ENCODE measurements at places on chromosomes 11 and 22.

GRCh38 chr11:42012271-42012670 is 552.8 kb upstream of the LRRC4C start:
- DNase-seq, result no peak

DNA sequence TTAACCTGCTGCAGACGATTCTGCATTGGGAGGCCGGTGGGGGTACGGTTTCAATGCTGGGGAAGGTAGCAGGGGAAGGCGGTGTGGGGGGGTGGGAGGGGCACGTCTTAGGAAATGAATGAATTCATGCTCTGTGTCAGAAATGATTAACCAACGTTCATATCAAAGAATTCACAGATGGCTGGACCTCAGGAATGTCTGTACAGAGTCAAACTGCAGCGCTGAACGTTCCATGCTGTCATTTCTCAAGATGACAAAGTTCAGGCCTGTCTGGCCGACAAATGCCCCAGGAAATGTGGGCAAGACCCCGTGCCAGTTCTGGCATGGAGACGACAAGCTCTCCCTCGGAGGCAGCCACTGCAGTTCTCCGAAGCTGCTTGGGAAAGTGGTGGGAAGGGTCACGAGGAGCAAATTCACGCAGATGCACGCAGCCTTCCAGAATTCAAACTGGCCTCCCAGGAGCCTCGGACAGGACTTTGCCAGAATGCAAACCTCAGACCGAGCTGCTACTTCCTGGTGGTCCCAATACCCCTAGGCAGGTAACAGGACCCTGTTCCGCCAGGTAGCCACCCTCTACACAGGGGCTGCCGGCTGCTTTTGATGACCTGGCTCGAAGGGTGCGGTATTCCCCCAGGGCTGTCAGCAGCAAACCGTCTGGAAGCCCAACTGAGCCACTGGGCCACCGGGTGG is 81.5 kb downstream of the TRMU start:
- DNase-seq, result no peak

DNA sequence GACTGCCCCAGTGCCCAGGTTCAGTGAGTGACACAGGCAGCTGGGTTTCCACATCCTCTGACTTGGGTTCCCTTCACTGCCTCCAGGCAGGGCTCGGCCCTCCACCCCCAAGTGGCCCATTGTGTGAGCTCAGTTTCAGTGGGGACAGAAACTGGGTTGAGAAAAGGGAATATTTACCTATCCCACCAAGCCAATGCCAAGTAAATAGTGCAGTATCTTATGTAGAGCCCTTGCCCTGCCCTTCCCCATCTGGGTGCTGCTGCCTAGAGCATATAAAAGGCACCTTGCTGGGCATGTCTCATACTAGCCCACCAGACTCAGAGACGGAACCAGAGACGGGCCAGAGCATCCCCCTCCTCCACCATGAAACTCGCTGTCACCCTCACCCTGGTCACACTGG is at the start of gene SCGB1A1:
SCGB1A1 (plus strand) TSS at position 301 of the 400 bp plus-strand sequence; CDS start at position 364, 63 bp downstream.
- no peak for DNase-seq

- DNase-seq, result peak; percentile 83
These were observed 22.5 kb upstream of the SEPTIN5 start for GRCh38 chr22:19691721-19692341.

DNA sequence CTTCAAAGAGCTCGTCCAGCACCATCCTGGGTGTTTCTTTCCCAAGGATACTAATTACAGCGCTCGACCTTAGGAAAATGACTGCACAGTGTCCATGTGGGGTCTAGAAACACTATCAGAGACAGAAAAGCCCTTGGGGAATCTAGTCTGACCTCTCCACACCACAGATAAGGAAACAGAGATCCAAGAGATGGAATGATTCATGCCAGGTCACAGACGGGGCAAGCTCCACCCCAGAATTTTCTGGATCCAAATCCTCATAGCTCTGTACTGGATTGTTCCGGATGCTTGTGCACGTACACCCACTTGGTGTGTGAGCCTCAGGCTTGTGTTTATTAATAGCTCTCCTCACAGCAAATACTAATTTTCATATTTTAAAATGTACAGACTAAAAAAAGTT is 11.3 kb downstream of the ABTB2 start:
- DNase-seq, result no peak

GRCh38 chr11:44199298-44199697 is 103.8 kb downstream of the EXT2 start:
- DNase-seq, result no peak

DNA sequence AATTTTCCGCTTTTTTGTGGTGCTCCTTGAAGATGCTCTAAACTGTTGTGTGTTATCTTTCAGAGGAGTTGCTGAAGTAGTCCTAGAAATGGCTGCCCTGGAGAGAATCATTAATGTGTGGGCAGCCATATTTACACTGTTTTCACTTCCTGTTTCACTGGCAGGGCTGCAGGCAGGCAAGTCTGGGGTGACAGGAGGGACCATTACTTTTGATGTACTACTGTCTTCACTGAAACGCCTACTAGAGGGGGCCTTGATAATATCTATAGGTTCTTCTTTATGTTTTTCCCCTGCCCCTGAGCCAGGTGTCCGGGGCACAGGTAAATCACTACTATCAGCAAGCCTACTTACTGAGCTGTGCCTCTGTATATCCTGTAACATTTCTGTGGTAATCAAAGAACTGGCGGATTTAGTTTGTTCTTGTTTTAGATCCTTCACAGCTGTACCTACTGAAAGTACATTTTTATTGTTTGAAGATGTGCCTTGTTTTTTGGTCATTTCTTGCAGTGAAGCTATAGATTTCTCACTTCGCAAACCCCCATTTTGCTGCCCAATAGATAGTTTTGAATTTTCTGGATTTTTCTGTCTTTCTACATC is 39.7 kb downstream of the ACAT1 start:
- DNase-seq, result no peak

DNA sequence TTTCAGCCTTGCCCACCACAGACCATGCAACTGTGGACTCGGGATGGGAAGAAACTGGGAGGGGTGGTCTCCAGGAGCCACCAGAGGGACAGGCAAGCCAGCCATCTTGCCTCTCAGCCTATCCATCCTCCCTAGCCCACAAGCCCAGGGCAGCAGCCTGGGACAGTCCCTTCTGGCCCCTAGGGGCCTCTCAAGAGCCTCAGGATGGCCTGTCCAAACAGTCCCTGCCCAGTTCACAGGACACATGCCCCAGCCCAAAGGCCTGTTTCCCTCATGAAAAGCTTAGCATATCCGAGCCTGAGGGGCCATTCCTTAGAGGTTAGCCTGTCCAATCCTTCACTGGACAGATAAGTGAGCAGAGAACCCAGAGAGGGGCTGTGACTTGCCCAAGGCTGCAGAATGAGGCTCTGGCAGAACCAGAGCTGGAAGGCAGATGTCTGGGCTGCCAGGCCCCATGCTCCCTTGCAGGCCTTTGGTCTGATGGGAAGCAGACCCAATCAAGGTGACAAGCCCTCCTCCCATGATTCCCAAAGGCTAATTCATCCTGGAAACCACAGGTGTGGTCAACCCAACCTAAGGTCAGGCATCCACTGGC is 28.2 kb downstream of the LRRC10B start:
- no peak for DNase-seq

- no peak for DNase-seq
These were observed 311.9 kb downstream of the CTTN start for GRCh38 chr11:70710192-70710591.

DNA sequence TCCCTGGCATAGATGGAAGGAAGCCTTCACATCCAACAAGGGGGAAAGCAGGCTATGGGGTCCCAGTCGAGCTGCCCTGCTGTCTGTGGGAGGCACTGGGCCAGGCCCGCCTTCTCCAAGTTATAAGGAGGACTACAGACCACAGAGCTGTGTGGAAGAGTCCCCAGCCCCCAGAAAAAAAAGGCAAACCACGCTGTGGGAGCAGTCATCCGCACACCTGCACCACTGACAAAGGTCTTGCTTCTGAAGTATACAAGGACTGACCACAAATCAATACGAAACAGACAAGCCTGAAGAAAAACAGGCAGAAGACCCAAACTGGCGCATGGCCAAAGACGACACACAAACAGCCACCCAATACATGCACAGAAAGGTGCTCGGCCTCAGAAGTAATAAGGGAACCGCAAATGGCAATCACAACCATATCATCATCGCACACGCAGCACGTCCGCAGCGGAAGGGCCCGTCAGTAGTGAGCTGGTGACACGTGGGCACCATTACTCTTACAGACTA is 384.1 kb downstream of the CTTN start:
- DNase-seq, result no peak

- DNase-seq, result no peak
These were observed 68.2 kb upstream of the RRM1 start for GRCh38 chr11:4026389-4026788.

GRCh38 chr11:118052581-118053206 is 24.2 kb upstream of the TMPRSS4 start:
- no peak for DNase-seq

DNA sequence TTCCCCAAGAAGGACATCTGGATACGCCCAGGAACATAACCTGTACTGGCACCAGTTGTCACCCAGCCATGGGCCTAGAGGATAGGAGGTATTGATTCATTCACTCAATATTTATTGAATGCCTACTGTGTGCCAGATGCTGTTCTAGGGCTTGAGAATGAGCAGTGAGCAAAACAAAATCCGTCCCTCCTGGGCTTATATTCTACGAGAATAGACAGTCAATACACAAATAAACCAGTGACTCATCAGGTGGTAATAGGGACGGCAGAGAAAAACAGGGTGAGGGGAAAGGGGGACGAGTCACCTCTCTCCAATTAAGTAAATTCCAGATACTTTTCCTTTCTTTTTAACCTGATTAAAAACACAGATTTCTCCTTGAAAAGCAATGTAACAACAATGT is 103.5 kb downstream of the MICAL2 start:
- DNase-seq, result peak; percentile 18

GRCh38 chr11:74749965-74750296 is 1.3 kb downstream of the RNF169 start:
- DNase-seq, result no peak

DNA sequence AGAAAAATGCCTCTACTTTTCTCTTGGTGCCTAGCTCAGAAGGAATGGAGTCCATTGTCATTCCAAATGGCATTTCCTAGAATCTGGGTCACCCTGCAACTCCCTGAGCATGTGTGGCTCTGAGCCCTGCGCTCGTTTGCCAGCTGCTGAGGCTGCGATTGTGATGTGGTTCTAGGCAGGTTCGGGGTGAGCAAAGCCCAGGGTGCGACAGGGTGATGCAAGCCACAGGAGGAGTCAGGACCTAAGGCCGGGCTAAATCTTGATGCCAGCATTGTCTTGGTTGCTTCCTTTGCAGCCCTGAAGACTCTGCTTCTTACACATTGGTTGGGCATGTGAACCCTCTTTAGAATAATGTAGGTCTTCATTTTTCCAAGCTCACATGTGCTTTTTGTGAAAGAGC is 131.0 kb downstream of the MORC2 start:
- no peak for DNase-seq

- no peak for DNase-seq
These were observed at the start of gene OR2AG1 for GRCh38 chr11:6782720-6783119. TSS of gene OR2AG1 (plus strand) at chr11:6783020. CDS start at chr11:6785038, 2,018 bp downstream.

- DNase-seq, result no peak
These were observed 47.1 kb downstream of the ZNRF3 start for GRCh38 chr22:28930357-28931007.

- DNase-seq, result no peak
These were observed 187.3 kb upstream of the B3GAT1 start for GRCh38 chr11:134599299-134599771.

DNA sequence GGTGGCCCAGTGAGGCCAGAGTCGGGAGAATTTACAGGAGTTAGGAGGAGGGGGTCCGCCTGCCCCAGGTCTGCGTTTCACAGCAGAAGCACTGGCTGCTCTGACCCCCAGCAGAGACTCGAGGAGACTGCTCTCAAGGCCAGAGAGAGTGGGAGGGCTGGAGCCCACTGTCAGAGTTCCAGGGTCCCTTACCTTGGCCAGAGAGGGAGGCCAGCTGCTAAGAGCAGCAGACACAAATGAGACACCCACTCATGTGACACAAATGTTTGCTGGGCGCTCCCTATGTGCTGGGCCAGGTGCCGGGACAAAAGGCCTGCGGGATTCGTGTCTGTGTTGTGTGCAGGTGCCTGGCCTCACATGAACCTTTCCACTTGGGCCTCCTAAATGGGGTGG is 2.8 kb upstream of the TNFRSF13C start:
- DNase-seq, result no peak

DNA sequence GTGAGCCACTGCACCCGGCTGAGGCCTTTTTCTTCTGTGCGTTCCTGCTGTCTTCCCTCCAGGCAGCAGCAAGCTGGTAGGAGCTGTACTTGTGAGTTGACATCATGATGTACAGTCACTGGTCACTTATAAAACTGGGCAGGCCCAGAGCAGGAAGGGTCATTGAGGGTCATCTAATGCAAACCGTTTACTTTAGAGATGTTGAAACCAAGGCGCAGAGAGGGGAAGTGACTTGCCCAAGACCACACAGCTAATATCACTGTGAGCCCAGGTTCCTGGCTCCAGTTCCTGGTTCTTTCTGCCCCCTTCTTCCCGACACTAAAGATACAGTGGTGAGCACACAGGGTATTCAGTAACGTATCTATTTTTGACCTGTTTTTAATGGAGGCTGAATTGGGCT is 27.3 kb downstream of the PTPRJ start:
- no peak for DNase-seq

DNA sequence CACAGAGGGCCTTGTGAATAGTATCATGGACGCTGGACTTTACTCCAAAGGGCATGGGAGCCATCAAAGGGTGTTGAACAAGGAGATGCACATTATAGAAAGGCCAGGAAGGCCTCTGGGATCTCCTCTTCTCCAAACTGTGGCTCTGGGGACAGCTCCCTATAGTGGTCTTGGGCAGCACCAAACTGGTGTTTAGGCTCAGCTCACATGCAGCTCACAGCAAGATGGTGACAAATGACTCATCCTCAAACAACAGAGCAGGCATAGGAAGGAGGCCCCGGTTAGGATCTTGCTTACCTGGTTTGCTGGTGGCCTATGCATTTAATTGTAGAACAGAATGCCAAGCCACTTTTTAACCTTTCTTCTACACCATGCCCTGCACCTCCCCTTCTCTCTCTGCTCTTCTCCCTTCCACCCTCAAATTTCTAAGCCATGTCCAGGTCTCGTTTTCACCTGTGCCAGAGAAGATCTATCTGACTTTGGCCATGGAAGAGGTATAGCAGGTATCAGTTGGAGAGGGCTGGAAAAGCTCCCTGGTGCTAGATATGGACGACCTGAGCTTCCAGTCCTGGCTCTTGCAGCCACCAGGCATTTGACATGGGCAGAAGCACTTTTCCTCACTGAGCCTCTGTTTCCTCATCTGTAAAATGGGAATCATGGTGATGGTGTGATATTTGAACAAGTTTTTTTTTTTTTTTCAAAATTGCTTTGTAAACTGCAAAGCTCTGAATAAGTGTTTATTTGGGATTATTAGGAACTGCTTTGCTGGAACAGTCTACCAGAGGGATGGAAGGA is 14.4 kb upstream of the EHF start:
- no peak for DNase-seq

DNA sequence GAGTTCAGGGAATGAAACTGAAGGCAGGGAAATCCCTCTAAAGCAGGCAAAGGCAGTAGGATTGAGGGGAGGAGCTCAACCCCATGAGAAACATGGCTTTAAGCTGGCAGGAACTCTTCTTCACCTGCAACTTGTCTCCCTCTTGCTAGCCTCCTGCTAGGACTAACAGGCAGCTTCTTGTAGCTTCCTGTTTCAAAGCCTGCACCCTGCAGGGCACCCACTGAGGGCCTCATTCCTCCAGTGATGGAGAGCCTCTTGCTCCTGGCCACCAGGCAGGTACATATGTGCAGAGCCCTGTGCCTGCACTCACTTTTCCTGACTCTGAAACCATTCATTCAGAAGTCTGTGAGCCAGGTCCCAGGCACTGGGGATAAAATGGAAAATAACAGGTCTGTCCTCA is 137.0 kb downstream of the SERGEF start:
- peak; percentile 35 for DNase-seq

Measured in SJSA1 (cell line).